ENCODE measurements at places on chromosomes 16 and 17. TPM values are rescaled to one million over a fixed set of nuclear protein-coding genes. Genes with fewer than 3 reads are reported as not detected.

- no peak for DNase-seq
Measured at GRCh38 chr16:90081606-90081970, 4.5 kb upstream of the PRDM7 start.

- no peak for DNase-seq
Measured at GRCh38 chr17:61387511-61388305, 11.9 kb upstream of the TBX2 start.

Gene STH
- total RNA-seq, result not detected

Gene ABCA8
- not detected for total RNA-seq

- peak; percentile 79 for DNase-seq
Measured at GRCh38 chr17:50062293-50063243, 6.7 kb downstream of the ITGA3 start.

Gene C16orf74
- 2.6 TPM for total RNA-seq

GRCh38 chr16:60367739-60368138 lies 1633.6 kb upstream of the GOT2 start:
- DNase-seq, result no peak

Gene RMI2
- 6.9 TPM for total RNA-seq

Gene CCL8
- not detected for total RNA-seq

DNA sequence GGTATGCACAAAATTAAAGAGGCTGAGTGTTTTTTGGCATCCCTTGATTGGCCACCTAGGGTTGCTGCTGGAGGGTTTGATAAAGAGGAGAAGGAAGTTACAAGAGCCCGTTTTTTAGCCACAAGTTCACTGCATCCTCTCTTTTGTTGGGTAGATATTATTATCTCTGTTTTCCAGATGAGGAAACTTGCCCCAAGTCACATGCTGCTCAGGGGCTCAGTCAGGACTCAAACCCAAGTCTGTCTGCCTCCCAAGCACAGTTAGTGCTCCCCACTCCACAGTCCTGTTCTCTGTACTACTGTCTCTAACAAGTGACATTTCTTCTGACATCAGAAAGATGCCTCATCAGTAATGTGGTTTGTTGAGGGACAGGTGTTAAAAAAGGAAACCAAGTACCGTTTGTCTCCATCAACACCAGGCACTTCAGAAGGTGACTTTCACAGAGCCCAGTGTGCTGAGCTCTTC lies 1.4 kb downstream of the NT5M start:
- DNase-seq, result no peak

Gene PRAC2
- not detected for total RNA-seq

Gene GAST
- not detected for total RNA-seq
